ENCODE measurements at places on chromosomes 1 and 21.

DNA sequence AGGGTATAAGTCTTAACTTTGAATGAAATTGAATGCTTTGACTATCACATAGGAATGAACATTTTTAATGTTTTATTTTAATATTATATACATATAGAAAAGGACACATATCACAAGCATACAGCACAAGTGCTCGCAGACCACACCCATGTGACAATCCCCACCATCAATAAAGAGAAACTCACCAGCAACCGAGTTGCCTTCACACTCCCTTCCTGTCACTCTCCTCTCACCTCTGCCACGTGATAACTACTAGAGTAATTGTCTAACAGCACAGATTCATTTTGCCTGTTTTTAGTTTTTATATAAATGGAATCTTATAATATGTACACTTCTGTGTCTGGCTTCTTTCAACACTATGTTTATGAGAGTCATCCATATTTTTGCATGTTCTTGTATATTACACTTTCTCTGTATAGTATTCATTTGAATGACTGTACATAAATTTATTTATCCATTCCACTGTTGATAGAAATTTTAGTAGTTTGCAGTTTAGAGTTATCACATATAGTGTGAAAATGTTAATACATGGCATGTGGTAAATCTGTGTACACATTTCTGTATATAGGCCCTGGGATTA, 304.9 kb upstream of the DUSP10 start:
- no peak for DNase-seq

DNA sequence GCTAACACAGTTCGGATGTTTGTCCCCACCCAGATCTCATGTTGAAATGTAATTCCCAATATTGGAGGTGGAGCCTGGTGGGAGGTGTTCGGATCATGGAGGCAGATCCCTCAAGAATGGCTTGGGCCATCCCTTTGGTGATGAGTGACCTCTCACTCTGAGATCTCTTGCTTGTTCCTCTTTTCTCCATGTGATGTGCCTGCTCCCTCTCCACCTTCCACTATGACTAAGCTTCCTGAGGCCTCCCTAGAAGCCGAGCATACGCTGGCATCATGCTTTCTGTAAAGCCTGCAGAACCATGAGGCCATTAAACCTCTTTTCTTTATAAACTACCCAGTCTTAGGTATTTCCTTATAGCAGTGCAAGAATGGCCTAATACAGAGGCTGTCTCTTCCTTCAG, 8.1 kb upstream of the PLA2G5 start:
- no peak for DNase-seq

DNA sequence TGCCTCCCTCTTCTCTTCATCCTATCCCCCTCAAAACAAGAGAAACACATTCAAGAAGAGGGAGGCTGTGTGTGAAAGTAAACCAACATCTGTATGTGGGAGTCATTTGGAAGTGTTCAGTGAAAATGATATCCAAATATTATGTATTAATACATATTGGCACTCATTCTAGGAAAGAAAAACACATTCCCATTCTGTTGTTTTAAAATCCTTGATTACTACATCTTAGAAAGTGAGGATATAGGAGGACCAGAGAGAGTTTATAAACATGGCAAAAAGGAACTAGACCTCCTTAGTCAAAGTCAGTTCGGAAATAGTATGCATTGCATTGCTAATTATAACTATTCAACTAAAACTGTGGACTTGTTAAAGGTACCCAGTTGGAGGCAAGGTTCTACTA, 786.6 kb downstream of the ADGRL2 start:
- no peak for DNase-seq

DNA sequence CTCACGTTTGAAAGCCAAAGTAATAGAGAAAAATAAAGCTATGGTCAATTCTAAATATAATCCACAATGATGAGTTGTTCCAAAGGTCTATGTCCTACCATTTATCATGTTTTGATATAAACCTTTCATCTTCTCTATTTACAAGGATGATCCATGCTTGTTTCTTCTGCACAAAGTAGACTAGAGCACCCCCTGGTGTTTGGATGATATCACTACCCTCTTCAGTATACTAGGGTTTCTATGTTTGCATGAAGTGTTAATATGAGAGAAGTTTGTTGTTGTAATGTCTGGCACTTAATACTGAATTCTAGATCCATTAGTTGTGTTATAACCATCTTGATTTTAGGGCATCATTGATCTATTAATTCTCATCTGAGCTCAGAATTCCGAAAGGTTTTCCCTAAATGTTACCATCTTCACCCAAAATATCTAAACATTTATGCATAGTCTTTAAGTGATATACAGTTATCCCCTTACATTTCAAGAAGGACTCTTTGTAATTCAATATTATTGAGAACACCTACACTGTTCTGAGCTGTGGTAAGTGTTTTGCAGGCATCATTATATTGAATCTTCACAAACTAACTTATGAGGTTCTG, 21.1 kb downstream of the CLDN8 start:
- DNase-seq = no peak
